SK-N-MC (cell line): ENCODE measurements at places on chromosomes 6 and 20.

DNA sequence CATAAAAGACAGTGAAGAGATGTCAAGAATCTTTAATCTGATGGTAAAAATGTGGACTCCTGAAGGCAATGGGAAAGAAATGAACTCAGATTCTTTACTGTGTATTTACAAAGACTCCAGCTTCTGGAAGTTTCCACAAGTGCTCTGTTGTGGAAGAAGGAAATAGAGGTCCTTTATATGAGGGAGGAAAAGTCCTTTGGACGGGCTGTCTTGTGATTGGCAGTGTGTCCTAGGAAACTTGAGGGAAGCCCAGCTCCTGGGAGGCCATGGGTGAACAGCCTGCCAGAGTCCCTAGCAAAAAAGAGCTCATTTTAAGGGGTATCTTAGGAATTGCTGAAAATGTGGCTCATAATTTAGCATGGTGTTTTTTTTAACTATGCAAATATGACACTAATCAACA lies 92.0 kb downstream of the RNASET2 start:
- DNase-seq: no peak

GRCh38 chr20:63733579-63734081 lies 2.8 kb upstream of the LIME1 start:
- DNase-seq: no peak

DNA sequence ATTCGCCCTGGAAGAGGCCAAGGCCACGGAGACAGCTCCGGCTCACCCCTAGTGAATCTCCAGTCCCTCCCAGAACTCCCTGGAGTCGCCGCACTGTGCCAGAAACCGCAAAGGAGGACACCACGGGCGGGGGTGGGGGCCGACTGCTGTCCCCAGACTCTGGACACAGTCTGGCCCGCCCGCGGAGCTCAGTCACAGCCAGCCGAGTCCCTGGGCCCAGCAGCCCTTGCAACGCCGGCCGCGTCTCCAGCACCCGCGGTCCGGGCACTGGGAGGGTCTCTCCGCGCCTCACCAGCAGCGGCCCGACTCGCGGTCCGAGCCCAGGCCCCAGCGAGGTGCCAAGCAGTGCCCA lies 518 bp downstream of the PEX6 start:
- no peak for DNase-seq

GRCh38 chr6:138485005-138485545 lies 14.2 kb downstream of the NHSL1 start:
- no peak for DNase-seq

DNA sequence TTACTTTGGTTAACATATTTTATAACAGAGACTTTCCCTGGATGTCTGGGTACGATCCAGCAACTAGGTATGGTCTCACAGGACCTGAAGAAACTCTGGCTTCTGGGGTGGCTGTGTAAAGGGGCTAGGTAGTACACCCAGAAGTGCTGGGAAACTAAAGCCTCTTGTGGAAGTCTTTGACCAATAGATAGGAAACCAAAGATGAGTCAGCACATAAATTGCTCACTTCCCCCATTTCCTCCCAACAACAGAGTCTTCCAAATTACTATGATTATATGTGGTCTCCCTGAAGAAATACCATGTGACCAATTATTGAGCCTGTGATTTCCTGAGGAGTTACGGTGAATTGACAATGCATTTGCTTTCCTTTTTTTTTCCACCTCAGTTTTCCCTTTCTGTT lies 26.8 kb upstream of the TBX18 start:
- no peak for DNase-seq

DNA sequence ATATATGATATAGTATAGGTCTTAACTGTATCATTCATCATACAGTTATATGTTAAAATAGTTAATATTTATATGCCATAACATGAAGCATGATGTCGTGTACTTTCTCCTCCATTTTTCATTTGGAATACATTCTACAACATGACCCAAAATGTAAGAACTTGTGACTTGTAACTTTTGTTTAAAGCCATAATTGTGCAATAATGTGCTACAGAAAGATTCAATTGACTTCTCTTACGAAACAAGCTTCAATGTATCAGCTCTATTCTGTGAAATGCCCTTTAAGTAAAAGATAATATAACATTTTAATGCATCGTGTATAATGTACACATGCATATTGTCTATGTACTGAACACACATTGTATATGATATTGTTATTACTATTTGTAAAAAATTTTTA lies 76.7 kb upstream of the FABP7 start:
- DNase-seq: no peak

GRCh38 chr6:4459032-4459431 lies 317.2 kb upstream of the CDYL start:
- no peak for DNase-seq

- peak; percentile 91 for DNase-seq
Observed at GRCh38 chr20:52312132-52312729, 120.7 kb upstream of the ZFP64 start.

GRCh38 chr6:12962529-12962928 lies 246.0 kb downstream of the PHACTR1 start:
- DNase-seq: no peak

- no peak for DNase-seq
Observed at GRCh38 chr6:125215252-125215819, 61.8 kb downstream of the TPD52L1 start.

DNA sequence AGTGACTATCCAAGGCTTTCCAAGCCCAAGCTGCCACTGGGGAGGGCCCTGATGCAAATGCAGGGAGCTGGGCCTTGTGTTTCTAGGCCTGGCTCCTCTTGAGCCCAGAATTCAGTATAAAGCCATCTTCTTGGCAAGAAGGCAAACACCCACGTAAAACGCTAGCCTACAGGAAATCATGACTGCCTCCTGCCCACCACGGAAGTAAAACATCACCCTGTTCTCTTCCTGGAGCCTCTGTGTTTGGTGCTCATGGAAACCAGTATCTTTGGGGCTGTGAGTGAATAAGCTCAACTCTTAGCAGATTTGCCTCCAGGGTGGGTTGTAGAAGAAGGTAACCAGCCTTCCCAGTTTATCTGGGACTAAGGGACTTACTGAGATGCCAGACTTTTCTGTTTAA lies 271.0 kb downstream of the ZNF217 start:
- no peak for DNase-seq

DNA sequence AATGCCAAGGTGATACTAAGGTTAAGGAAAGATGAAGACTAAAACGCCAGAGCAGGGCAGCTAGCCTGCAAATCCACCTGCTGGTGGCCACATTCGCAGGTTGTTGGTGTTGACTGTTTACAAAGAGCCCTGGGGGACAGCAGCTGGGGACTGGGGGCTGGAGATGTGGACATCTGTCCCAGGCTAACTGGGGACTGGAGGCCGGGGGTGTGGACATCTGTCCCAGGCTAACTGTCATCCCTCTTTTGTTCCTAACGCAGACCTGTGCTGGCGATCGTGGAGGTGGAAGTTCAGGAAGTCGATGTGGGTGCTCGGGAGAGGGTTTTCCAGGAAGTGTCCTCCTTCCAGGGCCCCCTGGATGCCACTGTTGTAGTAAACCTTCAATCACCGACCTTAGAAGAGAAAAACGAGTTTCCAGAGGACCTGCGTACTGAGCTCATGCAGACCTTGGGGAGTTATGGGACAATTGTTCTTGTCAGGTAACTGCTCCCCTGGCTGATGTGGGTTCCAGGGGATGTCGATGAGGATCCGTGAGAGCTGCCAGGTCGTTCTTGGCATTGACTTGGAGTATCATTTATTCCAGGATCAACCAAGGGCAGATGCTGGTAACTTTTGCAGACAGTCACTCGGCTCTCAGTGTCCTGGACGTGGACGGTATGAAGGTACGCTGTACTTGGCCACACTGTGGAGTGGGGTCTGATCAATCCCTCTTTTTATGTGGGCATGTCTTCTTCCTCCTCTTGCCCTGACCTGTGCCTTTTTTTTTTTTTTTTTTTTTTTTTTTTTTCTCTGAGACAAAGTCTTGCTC lies 87.0 kb downstream of the SERAC1 start:
- DNase-seq: no peak

- no peak for DNase-seq
Observed at GRCh38 chr6:167682546-167683027, 144.1 kb upstream of the AFDN start.

DNA sequence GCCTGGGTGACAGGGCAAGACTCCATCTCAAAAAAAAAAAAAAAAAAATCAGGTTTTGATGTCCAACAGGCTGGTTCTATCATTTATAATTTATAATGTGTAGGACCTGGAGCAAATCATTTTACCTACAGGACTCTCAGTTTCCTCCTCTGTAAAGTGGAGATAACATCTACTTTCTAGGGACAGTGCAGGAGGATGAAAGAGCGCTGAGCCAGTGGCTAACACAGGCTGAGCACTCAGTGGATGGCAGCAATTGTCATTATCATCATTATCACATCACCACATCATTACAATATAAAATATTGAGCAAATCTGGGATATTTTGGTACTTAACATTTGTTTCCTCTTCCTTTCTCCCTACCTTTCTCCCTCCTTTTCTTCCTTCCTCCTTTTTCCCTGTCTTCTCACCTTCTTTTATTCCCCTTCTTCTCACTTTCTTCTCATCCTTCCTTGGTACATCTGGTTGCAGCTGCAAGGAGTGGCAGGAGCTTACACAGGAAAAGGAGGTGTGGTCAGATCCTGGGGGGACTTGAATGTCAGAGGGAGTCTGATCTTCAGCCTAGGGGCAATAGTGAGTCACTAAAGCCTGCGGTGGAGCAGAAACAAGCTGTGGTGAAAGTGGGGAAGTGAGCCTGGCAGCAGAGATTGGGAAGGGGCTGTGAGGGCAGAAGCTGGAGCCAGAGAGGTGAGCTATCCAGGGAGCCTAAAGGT lies 24.6 kb upstream of the CTNNBL1 start:
- DNase-seq: no peak

- no peak for DNase-seq
Observed at GRCh38 chr6:36360241-36361054, 23.8 kb upstream of the BNIP5 start.

DNA sequence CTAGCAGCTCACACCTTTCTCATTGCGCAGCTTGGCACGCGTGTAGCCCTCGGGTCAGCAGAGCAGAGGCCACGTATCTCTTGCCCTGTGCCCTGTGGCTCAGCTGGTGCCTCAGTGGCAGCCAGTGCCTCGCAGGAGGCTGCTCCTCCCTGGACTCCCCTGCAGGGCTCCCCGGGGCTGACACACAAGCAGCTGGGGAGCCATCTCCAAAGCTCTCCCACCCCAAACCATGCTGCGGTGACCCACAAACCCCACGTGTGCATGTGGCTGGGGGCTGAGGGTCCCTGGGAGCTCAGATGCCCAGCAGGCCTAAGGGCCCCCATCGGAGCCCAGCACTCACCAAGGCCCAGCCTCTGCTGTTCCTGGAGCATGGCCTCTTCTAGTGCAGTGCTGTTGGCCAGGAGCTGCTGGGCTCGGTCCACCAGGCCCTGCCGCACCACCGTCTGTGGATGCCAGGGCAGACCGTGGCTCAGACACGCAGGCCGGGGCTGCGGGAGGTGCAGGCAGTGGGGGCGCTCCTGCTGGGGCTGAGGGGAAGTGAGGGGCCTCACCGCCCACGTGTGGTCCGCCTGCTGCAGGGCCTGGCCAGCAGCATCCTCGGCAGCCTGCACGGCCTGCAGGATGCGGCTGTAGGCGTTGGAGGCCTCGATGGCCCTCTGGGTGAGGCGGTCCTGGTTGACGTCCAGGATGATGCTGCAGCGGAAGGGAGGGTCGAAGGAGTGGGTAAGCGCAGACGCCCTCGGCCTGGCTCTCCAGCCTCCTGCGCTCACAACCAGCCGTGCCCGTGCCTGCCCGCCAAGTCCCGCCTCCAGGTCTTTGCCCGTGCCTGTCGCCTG lies 13.8 kb downstream of the ADRM1 start:
- no peak for DNase-seq

- no peak for DNase-seq
Observed at GRCh38 chr6:119818876-119819275, 469.3 kb upstream of the MAN1A1 start.

DNA sequence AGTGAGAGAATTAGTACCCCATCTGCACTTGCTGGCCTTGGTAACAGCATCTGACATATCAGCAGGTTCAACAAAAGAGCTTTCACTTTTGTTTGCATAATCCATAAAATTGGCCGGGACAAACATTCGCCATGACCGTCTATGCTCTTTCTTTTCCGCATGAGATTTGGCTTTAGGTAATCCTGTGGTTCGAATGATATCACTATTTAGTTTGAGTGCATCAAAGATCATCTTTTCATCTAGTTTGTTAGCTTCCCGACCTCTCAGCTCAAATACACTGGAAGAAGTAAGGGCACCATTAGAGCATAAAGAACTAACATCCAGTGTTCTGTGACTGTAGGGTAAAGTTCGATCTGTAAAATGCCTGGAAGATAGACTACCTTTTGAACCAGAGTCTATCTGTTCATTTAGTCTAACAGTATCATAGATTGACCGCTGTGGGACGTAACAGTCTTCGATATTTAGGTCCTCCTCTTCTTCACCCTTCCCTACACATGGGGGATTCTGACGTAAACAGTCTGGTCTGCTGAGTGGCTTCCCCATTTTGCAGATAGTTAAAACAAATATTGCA lies 101.6 kb downstream of the DST start:
- no peak for DNase-seq
